ENCODE measurements at places on chromosomes 4 and X.

- no peak for DNase-seq
Measured at GRCh38 chr4:5024673-5025072, 5.4 kb upstream of the CYTL1 start.

- no peak for DNase-seq
Measured at GRCh38 chr4:99635601-99636000, 22.0 kb downstream of the C4orf54 start.

DNA sequence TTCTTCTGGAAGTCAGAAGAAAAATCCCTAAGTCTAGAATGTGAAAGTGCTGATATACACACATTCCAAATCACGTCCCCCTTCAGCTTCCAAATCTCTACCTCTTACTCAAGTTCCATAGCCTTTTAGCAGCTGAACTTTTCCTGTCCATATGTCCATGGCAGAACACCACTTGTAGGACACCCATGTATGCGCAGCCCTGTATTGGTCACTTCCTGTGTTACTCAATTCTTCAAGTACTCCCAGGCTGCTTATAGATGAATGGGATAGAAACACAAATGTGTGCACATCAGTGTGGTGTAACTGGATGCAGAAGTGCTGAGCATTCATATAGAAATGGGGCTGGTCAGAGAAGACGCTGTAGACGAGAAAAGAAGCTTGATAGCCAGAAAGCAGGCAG is 18.8 kb downstream of the SRPX2 start:
- no peak for DNase-seq

DNA sequence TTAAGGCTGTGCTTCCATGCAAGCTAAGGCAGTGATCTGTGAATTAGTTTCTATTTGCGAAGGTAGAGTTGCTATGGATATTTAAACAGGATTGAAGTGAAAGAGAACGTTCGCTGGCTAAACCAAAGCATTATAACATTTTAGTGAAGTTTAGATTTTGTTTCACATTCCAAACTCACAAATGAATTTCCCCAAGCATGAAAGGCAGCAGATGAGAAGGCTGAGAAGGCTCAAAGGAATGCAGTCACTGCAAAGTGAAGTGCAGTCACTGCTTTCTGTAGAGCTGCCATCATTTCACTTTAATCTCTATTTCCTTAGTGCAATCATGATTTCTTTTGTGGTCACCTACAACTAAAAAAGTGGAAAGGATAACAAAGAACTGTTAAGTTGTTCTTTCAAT is 334.7 kb upstream of the NR3C2 start:
- DNase-seq: no peak
